ENCODE measurements at places on chromosomes 6 and 20.

- DNase-seq = no peak
These were observed 55.0 kb upstream of the EXOC2 start for GRCh38 chr6:747921-748320.

DNA sequence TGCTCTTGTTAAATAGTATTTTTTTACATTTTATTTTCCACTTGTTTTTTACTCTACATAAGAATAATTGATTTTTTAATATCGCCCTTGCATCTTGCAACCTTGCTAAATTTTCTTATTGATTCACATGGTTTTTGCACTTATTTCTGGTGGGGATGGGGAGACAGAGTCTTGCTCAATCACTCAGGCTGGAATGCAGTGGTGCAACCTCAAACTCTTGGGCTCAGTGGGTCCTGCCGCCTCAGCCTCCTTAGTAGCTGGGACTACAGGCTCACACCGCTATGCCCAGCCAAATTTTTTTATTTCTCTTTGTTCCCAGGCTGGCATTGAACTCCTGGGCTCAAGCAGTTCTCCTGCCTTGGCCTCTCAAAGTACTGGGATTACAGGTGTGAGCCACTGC is 30.3 kb downstream of the LIN28B start:
- DNase-seq = no peak

- DNase-seq = no peak
These were observed 6.8 kb upstream of the MAPK13 start for GRCh38 chr6:36123270-36124139.

DNA sequence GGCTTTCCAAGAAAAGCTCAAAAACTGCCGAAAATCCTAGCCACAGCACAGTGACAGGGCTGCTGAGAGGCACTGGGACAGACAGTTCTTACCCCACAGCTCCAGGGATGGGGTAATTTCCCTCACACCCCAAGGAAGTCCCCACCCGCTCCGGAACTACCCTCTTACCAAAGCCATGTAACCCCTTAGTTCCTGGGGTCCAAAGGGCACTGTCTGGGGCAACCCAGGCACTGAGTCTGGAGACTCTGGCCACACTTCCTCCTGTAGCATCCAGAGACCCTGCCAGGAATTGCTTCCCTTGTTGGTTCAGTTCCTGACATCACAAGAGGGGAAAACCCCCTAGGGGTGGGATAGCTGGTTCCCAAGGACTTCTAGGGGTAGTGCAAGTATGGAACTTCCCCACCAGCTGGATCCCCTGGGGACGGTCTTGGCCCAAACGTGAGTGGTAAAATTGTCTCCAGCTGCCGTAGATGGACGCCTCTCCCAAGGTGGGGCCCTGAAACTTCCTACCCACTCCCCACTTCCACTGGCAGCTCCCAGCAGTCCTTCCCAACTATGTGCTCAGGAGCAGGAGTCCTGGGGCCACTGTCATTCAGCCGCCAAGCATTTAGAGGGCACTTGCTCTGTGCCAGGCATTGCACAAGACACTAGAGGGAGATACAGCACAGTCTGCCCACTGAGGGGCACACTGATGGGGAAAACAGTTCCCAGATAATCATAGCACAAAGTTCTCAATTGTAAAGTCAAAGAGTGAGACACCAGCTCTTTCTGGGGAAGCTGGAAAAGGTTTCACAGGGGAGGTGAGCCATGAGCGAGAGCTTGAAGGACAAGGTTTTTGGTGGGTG is 17.2 kb upstream of the HCK start:
- no peak for DNase-seq

DNA sequence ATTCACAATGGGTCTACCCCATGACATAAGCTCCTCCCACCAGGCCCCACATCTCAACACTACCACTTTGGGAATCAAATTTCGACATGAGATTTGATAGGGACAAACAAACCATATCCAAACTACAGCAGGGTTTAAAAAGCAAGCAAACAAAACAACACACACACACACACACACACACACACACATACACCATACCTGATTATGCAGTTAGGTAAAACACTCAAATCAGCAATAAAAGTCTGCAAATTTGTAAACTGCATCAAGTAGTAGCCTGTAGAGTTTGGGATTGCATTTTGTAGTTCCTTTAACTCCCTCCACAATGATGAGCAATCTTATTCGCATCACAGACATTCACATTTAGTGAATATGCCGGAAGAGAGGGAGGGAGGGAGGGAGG is 32.6 kb upstream of the TNFAIP3 start:
- DNase-seq = no peak

DNA sequence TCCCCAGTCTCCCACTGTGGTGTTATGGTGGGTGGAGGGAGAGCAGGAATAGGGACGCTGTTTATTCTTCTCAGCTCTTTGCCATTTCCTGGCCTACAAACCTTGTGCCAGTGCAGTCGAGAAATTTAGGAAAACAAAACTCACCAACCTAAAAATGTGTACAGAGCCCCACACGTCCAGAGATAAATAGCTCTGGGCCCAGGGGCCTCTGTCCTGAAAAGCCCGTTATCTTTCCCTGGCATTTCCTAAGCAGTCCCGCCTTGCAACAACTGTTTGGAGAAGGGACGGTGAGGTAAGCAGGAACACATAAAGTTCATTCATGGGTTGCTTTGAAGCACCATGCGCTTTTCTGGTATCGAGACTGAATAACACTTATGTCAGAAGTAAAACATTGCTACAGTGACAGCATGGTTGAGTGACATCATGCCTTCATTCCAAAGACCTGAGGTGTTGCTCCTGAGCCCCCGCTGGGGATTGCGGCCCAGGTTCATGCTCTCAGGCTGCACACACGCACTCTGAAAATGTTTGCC is 80.1 kb upstream of the NXT1 start:
- no peak for DNase-seq

GRCh38 chr20:11426948-11427347 is 490.7 kb upstream of the BTBD3 start:
- DNase-seq = no peak

DNA sequence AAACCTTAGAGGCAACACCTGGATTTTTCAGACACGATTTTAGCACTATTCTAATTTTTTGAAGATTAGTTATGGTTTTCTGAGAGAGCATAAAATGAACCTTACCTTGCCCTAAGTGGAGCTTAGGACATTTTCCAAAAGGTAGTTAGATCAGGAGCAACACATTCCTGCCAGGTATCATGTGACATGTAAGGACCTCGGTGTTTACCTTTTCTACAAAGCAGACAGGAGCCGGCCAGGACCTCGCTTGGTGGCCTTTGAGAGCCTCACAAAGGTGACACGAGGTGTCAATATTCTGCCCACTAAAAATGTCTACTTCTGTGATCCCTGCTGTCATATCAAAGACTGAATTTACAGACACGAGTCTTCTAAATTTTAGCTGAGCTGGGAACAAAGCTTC is 174.9 kb downstream of the SMOC2 start:
- no peak for DNase-seq
